ENCODE measurements at places on chromosomes 7 and 10.

GRCh38 chr7:65233409-65234034, 140.1 kb upstream of the ZNF92 start:
- no peak for DNase-seq

GRCh38 chr10:50554995-50555568, 68.7 kb downstream of the SGMS1 start:
- no peak for DNase-seq

GRCh38 chr10:27622596-27622995, 118.5 kb downstream of the RAB18 start:
- no peak for DNase-seq

DNA sequence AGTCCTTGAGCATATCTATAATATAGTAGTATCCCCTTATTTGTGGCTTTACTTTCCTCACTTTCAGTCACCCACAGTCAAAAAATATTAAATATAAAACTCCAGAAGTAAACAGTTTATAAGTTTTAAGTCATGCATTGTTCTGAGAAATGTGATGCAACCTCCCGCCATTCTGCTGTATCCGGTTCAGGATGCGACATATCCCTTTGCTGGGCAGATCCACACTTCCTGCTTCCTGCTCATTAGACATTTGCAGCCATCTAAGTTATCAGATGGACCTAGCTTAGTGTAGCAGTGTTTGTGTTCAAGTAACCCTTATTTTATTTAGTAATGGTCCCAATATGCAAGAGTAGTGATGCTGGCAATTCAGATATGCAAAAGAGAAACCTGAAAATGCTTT, 38.9 kb upstream of the BMS1 start:
- no peak for DNase-seq

DNA sequence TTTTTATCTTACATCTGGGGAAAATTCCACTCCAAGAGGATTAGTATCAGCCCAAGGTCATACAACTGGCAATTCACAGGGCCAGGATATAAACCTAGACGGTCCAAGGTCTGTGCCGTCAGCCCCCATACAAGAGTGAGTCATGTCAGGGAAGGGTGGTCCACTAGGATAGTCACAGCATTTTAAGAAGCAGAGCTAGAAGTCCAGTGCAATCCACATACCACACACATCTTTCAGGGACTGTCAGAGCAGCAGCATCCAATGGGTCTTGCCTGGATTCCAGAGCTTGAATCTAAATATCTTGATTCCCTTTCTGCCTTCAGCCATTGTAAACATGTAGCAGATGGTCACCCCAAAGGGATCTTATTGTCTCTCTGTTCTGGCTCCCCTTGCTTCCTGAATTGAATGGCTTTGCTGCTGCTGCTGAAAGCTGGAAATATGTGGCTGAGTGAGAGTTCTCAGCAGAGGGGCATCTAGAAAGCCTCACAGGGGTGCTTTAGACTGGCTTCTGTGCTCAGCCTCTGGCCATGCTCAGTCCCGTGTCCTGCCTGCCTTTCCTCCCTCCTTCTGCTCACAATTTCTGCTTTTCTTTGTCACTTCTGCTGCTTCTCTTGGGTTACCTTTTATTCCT, 9.9 kb upstream of the OR6V1 start:
- no peak for DNase-seq

DNA sequence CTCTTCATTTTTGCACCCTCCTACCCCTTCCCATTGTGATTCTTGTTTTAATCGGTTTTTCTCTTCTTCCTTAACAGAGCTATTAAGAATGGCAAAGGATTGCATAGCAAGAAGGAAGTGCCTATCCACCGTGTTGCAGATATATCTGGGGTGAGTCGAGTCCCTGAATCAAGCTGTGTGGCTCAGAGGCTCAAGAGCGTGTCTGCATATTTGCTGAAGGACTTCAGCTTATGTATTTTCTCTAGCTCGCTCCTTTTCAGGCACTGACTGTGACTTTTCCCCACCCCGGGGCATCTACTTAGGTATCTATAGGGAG, 126.6 kb downstream of the LRRC4 start:
- no peak for DNase-seq

- DNase-seq = no peak
These were observed 33.8 kb upstream of the FZD8 start for GRCh38 chr10:35675846-35676245.

GRCh38 chr7:43044511-43044910, 67.9 kb upstream of the HECW1 start:
- no peak for DNase-seq

DNA sequence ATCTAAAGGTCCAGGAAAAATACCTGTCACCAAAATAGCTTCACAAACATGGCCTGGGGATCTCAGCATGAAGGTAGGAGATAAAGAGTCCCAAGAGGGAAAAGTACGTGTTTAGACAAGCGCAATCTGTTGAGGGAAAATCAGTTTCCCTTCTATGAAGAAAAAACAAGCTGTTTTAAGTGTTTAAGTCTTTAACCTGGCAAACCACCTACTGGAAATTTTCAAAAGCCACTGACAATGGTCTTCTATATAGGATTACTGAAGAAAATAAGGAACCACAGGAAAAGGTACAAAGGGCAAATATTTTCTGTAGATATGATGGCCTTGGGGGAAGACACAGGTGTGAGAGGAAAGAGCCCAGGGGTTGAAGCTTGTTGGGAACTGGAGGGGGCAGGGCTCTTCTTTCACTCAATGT, 21.2 kb downstream of the ALDH18A1 start:
- no peak for DNase-seq
